Smooth muscle cell of the pulmonary artery (primary cell): ENCODE measurements at places on chromosomes 16 and 17. TPM values are rescaled to one million over a fixed set of nuclear protein-coding genes. Genes with fewer than 3 reads are reported as not detected.

NPLOC4 gene
- 91.2 and 127 TPM in 2 replicates for total RNA-seq

SMIM36 gene
- total RNA-seq, result not detected in 2 replicates

KREMEN2 gene
- total RNA-seq, result not detected in 2 replicates

NUP88 gene
- total RNA-seq, result 52.4 and 53.8 TPM in 2 replicates

WNT3 gene
- total RNA-seq, result 1.0 and 1.4 TPM in 2 replicates

OTOP3 gene
- not detected in 2 replicates for total RNA-seq

NHLRC4 gene
- 0.99 and 1.3 TPM in 2 replicates for total RNA-seq

PRR29 gene
- 0.20 and 1.2 TPM in 2 replicates for total RNA-seq

PRR35 gene
- not detected in 2 replicates for total RNA-seq

VAC14 gene
- total RNA-seq, result 30.7 and 58.5 TPM in 2 replicates

ACAP1 gene
- total RNA-seq, result 0.33 and 0.99 TPM in 2 replicates

KRTAP4-4 gene
- not detected in 2 replicates for total RNA-seq

KRT32 gene
- total RNA-seq, result 0.30 TPM in 1 of 2 replicates, not detected in the other

ESRP2 gene
- total RNA-seq, result 0.07 TPM in 2 replicates

PRCD gene
- total RNA-seq, result 4.5 and 5.3 TPM in 2 replicates

KLHL10 gene
- total RNA-seq, result 0.20 and 0.26 TPM in 2 replicates

CIITA gene
- total RNA-seq, result 0.10 and 1.1 TPM in 2 replicates

TBX2 gene
- 20.4 and 63.1 TPM in 2 replicates for total RNA-seq

CTRB1 gene
- total RNA-seq, result not detected in 2 replicates

CHD9NB gene
- 2.7 and 4.4 TPM in 2 replicates for total RNA-seq

DPEP3 gene
- not detected in 2 replicates for total RNA-seq

SEZ6L2 gene
- total RNA-seq, result 65.5 and 78.6 TPM in 2 replicates

SPNS3 gene
- not detected in 2 replicates for total RNA-seq

NPB gene
- 0.39 and 0.92 TPM in 2 replicates for total RNA-seq

DLX3 gene
- 0.07 TPM in 1 of 2 replicates, not detected in the other for total RNA-seq
